ENCODE measurements at places on chromosomes 3 and 15.

DNA sequence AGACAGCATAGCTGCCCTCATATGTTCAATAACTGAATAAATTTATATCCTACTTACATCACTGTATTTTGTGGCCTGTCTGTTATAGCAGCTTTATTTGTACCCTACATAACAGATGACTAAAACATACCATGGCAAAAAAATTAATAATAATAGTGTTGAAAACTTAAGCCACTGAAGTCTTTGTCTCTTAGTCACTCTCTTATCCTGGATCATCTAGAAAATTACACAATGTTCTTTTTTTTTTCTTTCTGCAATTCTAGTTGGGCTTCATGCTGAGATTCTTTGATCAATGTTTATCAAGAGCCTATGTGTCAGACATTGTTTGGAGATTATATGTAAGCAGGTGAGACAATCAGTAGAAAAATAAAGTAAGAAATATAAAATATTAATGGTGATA lies 519.3 kb upstream of the ARPP21 start:
- DNase-seq: no peak

DNA sequence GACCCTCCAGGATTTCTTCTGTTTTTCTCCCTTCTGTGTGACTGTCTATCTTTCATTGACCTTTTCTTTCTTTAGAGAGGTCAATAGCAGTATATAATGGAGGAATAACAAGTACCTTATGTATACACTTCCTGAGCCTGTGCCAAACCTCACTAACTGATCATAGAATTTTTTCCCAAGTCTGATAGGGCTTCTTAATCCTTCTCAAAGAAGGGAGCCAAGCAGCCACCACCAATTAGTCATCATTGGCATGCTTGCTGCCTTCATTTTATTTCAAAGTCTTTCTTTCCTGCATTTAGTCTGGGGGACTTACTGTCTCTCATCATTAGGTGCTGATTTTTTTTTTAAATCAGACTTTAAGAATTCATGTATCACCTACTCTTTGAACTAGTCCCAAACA lies 327.0 kb downstream of the FEZF2 start:
- no peak for DNase-seq

DNA sequence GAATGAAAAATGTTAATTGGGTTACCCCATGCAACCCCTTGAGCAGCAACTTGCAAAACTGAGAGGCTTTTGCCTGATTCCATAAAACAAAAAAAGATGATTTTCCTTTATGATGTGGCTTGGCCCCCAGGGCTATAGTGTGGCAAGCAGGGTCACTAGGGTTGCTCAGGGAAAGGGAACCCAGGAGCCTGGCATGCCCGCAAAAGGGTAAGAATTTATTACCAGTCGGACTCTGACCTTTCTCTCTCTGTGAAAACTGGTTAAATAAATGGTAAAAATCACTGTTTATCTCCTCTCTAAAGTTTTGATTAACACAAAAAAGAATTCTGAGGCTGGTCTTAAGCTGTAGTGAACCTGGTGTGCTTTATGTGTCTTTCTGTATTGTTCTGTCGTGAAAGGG lies 37.7 kb upstream of the SEC61A1 start:
- no peak for DNase-seq

GRCh38 chr3:34260271-34261000 lies 462.0 kb downstream of the PDCD6IP start:
- no peak for DNase-seq

- no peak for DNase-seq
Measured at GRCh38 chr3:42663581-42664437, 10.3 kb downstream of the ZBTB47 start.

DNA sequence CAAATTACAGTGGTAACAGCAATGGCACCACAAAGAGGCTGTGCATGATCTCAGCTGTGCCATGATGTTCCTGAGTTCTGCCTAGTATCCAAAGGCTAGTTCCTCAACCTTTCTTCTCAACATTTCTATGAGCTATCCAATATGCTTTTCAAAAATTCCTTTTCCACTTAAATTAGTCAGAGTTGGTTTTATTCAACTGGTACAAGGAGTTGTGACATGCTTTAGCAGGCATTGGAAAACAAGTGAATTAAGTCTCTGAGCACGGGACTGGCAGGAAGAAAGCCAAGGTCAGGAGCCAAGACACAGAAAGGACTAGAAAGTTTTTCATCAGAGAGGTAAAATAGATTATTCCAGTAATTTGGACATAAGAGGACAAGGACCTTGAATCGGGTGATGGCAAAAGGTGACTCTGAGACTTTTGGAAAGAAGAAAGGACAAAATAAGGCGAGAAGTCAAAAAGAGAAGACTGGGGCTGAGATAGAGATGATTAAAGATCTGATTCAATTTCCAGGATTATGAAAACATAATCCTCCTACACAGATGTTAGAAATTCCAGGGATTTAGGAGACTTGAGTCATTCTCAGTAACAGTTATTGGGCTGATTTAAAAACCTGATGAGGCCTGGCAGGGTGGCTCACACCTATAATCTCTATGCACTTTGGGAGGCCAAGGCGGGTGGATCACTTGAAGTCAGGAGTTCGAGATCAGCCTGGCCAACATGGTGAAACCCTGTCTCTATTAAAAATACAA lies 36.1 kb downstream of the PBRM1 start:
- DNase-seq: peak; percentile 50

- DNase-seq: no peak
Measured at GRCh38 chr3:136661282-136661681, 90.9 kb downstream of the STAG1 start.

- DNase-seq: no peak
Measured at GRCh38 chr3:15685927-15686326, 84.4 kb downstream of the BTD start.

DNA sequence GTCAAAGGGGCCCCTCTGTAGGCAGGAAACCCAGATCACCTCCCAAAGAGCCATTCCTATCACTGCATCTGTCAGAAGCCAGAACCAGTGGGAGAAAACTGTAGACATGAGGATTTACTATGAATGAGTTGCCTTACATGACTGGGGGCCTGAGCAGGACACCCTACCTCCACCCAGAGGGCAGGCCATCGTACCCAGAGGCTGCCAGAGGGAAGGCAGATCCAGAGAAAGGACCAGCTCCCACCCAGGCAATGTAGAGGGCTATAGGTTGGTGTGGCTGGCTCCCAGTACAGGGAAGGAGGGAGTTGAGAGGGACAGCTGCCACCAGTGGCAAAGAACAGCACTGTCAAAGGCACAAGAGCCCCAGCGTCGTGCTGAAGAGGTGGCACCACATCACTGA lies 233.2 kb downstream of the OCA2 start:
- DNase-seq: no peak

GRCh38 chr3:118512301-118512700 lies 522.3 kb downstream of the IGSF11 start:
- no peak for DNase-seq

- no peak for DNase-seq
Measured at GRCh38 chr3:38345879-38346586, 552 bp upstream of the XYLB start.

DNA sequence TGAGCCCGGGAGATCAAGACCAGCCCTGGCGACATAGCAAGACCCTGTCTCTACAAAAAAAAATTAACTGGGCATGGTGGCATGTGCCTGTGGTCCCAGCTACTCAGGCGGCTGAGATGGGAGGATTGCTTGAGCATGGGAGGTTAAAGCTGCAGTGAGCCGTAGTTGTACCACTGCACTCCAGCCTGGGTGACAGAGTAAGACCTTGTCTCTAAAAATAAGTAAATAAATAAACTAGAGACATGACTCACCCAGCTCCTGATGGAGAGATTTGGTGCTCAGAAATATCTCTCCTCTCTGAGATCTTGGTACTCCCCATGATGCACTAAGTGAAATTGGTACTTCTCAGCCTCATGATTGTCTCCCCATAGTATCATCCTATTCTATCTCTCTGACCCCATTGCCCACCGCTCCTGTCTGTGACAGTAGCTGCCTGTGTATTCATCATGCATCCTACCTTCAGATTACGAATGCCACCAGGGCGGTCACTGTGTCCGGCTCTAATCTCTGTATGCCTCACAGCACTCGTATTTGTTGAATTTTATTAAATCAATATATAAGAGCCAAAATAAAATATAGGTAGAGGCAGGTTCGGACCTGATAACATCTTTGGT lies 50.9 kb downstream of the ABHD2 start:
- DNase-seq: no peak

- peak; percentile 88 for DNase-seq
Measured at GRCh38 chr3:123688241-123688747, 103.4 kb upstream of the HACD2 start.

GRCh38 chr3:195397524-195397923 lies 45.3 kb downstream of the ACAP2 start:
- no peak for DNase-seq

GRCh38 chr3:66418475-66418931 lies 82.3 kb downstream of the LRIG1 start:
- DNase-seq: no peak

DNA sequence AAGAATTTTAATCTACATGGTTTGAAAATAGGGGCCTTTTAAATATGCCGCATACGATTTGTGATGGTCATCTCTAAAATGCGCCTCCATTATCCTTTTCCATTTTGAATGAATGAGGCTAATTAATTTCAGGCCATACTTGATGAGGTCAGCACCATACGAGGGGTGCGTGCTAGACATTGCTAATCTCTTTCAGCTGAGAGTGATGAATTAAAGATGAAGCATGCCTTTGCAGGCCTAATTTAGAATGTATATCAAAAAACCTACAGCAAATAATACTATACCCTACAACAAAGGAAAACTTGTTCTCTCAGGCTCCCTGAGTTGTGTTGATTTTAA lies 18.6 kb upstream of the NR2F2 start:
- no peak for DNase-seq

GRCh38 chr15:65337436-65338070 lies 33.1 kb downstream of the RNU5B-1 start:
- DNase-seq: no peak
